ENCODE measurements at places on chromosomes 12 and 14.
A peak's percentile ranks its signal among the peaks of the same experiment; 100 is the strongest.

DNA sequence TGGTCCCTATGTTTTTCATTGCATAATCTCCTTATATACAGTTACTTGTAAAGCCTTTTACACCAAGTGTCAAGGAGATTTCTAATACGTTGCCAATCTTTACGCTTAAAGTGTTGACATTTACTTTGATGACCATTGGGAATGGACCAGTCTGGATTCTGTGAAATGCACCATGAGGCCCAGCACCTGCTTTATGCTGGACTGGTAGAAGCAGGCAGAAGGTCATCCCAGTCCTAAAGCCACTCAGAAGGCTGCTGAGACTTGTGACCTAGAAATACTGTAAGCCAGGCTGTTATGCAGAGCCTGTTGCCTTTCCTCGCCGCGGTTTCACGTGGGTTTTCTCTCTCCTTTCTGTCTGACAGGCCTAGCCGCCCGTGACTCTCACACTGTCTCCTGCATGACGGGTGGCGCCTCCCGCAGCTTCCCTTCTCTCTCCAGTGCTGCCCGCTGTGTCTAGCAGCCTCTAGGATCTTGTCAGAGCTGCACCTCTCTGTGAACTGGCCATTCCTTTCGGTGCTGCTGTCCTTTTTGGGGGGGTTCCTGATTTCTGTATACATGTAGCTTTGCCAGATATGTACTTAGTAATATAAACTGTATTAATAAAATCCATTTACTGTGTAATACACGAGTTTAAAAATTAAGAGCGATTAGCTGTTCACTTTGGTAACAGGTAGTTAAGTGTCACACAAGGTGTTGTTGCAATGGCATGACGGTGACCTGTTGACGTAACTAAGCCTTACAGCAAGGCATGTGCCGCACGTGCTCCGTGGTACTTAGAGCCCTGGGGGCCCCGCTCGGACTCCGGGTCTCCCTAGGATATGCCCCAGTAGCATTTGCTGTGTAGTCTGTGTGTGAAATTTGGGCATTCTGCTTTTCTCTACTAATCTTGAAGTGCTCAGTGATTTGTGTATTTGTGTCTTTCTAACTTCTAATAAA is 29.7 kb downstream of the XRCC3 start:
- no peak for DNase-seq

DNA sequence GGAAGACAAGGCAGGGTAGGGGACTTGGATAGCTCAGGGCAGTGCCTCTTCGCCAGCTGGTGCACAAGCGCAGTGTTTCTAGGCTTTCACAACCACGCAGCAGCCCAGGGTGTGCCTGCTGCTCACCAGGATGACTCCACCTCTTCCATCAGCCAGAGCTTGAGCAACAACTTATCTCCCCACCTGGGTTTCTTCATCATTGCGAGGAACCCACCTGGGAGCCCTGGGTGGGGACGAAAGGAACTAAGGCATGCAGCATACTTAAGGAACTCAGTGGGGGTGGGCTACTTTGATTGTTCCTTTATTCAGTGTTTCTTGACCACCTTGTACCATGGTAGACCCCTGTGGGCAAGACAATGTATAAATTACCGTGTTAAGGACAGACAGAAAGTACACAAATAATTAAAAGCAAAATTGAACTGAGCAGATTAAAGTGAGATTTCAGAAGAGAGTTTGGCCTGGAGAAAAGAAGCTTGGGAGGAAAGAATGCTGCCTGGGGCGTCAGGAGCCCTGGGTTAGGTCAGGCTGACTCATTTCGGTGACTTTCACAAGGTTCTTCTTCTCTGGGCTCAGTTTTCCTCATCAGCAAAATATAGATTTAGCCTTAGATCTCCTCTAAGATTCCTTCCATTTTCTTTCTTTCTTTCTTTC is 22.9 kb downstream of the KRT18 start:
- no peak for DNase-seq

DNA sequence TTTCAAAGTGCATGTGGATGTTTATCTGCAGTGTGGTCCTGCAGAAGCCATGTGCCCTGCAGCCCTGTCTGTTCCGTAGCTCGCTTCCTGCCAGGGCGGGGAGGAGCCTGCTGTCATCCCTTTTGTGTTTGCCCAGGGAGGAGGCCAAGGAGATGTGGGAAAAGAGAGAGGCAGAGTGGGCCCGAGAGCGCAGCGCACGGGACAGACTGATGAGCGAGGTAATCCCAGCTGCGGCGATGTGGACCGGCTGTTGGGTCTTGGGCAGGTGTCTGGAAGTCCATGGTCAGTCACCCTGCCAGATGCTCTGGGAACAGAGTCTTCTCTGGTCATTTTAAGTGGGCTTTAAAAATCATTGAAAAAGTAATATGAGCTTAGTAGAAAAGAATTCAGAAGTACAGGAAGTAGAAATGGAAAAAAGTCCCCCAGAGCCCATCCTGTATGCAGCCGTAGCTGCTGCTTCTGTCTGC is 12.8 kb downstream of the TCHP start:
- DNase-seq, result no peak

DNA sequence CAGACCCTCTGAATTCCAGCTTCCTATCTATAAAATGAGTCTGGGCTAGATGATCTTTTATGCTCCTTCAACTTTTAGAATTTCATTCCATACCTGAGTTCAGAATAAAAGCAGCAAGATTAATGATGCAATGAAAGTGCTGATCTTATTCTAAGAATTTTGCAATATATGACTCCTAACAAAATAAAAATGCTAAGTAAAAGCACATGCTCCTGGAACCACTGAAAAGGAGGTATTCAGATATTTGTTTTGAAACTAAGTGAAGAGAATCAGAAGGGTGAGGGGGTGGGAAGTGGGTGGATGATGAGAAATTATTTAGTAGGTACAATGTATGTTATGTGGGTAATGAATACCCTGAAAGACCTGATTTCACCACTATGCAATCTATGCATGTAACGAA is 216.6 kb downstream of the PTPRO start:
- DNase-seq, result no peak

- DNase-seq, result no peak
Observed at GRCh38 chr14:96926001-96926400, 128.8 kb downstream of the VRK1 start.

- no peak for DNase-seq
Observed at GRCh38 chr12:61369241-61369910, 890.8 kb upstream of the USP15 start.

GRCh38 chr12:49339464-49339861 is 2.5 kb upstream of the C1QL4 start:
- DNase-seq, result no peak

- no peak for DNase-seq
Observed at GRCh38 chr12:75507086-75507485, 4.3 kb downstream of the KRR1 start.

GRCh38 chr14:72432748-72433147 is 461.2 kb downstream of the DPF3 start:
- DNase-seq, result no peak

DNA sequence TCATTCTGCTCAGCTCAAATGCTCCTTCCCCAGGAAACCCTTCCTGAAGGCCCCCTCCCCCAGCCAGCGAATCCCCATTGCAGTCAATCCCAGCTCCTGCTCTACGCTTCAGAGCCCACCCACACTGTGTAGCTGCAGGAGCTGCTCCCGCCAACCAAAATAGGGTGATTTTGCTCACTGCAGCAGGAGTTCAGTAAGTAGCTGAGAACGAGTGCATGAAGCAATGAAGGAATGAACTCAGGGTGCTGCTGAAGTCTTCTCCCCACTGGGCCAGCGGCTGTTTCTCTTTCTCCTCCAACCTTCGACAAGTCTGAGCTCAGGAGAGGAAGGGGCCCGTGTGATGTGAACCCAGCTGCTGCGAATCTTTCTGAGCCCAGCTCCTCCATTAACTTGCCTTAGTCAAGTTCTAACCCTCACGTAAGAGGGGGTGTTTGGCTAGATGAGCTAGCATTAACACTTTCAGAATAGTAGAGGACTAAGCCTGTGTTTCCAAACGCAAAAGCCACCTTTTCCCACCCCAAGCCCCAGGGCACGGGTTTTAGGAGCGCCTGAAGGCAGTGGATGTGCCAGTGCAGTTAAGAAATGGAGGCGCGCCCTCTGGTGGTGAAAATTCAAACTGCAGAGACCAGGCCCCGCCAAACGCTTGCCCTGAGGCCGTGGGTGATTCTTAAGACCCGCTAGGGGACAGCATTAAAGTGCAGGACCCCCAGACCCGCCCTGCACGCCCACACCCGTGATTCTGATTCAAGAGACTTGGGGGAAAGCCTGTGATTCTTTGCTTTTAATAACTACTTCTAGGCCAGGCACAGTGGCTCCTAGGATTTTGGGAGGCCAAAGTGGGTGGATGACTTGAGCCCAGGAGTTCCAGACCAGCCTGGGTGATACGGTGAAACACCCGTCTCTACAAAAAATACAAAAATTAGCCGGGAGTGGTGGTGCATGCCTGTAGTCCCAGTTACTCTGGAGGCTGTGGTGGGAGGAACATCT is 11.9 kb upstream of the SERPINA4 start:
- peak; percentile 24 for DNase-seq

GRCh38 chr12:114166362-114166761 is 200.2 kb upstream of the RBM19 start:
- DNase-seq, result peak; percentile 13

DNA sequence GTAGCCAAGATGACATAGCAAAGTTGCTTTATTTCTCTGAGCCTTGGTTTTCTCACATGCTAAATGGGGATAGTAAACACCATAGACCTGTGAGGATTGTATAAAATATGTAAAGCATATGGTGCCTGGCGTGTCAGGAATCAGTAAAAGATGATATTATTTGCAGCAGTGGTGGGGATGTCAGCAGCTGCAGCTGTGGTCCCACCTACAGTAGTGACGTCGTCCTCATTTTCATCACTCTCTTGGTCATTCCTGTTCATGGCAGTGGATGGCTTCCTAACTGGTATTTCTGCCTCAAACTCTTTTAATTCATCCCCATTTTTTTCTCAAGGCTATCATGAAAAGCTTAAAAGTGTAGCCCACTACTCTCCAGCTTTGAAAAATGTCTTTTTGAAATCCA is 12.1 kb downstream of the BMAL2 start:
- DNase-seq, result no peak

- no peak for DNase-seq
Observed at GRCh38 chr12:131761638-131762037, 50.7 kb downstream of the SFSWAP start.

DNA sequence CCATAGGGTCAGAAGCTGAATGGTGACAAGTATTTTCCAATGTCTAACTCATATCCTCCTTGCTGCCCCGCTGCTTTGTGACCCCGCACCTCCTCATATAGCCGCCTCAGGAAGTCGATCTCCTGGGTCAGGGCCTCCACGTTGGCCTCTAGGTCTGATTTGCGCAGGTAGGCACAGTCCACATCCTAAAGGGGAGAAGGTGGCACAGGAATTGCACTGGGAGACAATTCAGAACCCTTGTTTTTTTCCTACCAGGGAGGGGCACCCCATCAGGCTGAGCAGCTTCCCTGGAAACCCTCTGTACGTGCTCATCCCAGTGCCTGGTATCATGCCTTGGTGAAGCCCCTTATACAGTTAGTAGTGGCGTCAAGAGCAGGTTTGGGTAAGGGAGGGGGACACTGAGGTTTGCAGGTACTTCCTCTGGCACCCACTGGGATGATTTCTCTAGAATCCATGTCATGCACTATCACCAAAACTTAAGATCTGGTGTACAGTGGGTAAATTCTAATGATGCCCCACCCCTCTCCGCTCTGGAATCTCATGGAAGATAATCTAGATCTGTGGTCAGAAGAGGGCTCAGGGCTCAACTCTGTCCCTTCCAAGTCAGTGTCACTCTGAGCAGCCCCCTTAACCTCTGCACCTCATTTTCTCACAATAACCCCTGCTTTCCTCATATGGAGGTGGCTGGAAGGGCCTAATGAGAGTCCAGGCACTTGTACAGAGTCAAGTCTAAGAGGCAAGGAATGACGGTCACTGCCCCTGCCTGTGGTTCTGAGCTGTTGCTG is 20.1 kb upstream of the KRT86 start:
- no peak for DNase-seq

- no peak for DNase-seq
Observed at GRCh38 chr14:42095155-42095554, 488.5 kb downstream of the LRFN5 start.

- no peak for DNase-seq
Observed at GRCh38 chr12:632102-632696, 31.0 kb downstream of the NINJ2 start.

DNA sequence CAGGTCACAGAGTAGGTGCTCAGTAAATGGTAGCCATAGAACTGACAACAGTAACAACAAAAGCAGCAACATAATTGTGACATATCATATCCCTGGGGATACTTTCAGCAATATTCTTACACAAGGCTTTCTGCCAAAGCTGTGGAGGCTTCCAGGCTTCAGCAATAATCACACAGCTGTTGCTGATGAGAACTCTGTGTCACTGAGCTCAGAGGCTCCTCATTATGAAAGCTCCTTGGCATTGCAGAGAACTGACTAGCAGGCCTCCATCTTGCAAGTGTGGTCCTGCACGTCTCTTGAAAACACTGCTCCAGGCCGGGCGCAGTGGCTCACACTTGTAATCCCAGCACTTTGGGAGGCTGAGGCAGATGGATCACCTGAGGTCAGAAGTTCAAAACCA is 97.3 kb upstream of the BTG1 start:
- no peak for DNase-seq

DNA sequence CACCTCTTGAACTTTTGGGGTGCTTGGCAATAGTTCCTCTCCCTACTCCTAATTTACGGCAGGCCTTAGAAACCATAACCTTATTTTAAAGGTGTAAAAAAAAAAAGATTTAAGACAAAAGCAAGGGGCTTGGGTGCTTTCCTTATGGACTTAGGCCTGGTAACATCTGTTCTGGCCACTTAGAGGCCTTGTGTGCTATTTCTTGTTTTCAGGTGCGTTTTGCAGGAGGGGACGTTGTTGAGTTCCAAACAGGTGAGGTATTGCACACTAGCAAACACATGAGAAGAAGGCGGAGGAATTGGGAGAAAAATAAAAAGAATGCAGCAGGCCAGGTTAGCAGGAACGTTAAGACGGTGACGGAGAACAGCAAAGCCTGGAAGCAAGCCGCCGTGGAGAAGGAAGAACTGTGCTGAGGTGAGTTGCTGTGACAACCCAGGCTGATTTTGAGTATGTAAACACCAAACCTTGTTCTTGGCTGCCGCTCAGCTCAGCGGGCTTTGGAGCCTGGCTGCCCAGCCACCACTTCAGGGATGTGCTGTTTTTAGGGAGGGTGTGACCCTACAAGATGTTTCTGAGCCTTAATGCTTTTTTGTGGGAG is 17.3 kb downstream of the EMG1 start:
- DNase-seq, result no peak

- DNase-seq, result no peak
Observed at GRCh38 chr12:113967368-113967767, 1.2 kb upstream of the RBM19 start.

DNA sequence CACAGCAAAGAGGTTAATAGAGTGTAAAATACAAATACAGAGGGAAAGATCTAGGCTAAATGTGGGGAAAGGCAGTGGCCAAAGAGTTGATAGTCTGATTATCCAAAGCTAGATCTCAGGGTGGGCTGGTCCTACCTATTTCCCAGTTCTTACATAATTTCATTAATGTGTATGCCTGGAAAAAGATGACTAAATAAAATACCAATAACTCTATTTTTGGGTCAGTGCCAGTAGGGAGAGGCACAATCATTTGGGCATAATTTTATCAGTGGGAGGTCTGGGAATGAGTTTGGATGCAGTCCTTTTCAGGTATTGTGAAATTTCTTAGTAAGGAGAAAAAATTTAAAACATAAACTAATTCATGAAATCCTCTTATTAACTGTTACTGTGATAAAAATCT is 30.6 kb upstream of the CLEC14A start:
- DNase-seq, result no peak

- DNase-seq, result no peak
Observed at GRCh38 chr12:49824895-49825294, 3.3 kb downstream of the NCKAP5L start.
